Fibroblast of skin of scalp (primary cell): ENCODE measurements at places on chromosomes 13 and 19.

- no peak for DNase-seq
Measured at GRCh38 chr13:38535261-38535660, 151.6 kb upstream of the FREM2 start.

DNA sequence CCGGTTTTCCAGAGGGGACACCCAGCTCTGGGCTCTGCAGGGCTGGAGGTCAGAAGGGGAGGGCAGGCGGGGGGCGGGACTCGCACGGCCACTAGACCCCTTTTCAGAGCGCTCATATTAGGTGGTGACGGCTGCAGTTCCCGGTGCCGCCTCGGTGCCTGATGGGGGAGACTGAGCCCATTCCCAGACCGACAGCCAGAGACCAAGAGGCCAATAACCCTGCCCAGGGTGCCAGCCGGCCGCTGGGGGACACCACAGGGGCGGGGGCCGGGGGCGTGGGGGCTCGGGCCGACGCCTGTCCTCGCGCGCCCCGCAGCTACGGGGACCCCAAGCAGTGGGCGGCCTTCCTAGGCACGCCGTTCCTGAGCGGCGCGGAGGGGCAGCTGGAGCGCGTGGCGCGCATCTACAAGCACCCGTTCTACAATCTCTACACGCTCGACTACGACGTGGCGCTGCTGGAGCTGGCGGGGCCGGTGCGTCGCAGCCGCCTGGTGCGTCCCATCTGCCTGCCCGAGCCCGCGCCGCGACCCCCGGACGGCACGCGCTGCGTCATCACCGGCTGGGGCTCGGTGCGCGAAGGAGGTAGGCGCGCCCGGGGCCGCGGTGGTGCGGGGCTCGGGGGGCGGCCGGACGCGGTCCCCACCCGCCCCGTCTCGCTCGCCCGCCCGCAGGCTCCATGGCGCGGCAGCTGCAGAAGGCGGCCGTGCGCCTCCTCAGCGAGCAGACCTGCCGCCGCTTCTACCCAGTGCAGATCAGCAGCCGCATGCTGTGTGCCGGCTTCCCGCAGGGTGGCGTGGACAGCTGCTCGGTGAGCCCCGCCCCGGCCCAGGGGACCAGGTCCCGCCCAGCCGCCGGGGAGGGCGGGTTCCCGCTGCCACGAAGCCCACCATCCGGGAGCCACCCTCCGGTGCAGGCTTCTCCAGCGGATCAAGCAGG, 2.4 kb downstream of the TIMM13 start:
- peak; percentile 80 for DNase-seq

- peak; percentile 66 for DNase-seq
Measured at GRCh38 chr13:32587011-32587810, 959 bp downstream of the PDS5B start.

DNA sequence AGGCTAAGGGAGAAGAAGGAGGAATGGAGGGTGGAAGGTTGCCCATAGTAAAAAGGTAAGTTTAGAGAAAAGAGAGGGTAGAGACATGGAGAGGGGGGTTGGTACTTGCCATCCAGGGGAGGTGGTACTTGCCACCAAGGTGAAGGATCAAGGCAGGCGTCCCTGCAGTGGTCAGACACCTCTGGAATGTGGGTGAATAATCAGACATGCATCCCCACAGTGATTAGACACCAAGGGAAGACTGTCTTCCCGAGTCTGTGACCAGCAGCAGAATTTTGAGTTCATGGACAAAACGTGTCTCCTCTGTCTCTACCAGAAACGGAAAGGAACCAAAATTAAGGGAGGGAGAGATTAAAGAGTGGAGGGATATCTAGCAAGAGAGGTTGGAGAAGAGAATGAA, 27.1 kb upstream of the IGFL1 start:
- no peak for DNase-seq

DNA sequence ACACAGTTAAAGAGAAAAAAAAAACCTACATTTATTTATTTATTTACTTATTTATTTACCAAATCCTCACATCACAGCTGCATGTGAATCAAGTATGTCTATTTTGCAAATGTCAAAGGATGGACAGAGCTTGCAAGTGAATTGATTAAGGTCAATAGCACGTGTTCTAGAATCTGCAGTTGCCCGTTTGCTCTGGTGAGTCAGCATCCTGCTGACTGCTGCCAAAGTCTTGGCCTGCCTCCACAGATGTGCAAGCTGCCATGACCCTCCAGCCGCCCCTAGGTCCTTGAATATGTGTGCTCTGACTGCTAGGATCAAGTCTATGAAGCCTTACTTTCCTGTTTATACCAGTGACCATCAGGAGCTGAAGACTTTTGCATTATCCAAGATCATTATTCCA, 320.6 kb downstream of the GPC5 start:
- DNase-seq, result peak; percentile 1

DNA sequence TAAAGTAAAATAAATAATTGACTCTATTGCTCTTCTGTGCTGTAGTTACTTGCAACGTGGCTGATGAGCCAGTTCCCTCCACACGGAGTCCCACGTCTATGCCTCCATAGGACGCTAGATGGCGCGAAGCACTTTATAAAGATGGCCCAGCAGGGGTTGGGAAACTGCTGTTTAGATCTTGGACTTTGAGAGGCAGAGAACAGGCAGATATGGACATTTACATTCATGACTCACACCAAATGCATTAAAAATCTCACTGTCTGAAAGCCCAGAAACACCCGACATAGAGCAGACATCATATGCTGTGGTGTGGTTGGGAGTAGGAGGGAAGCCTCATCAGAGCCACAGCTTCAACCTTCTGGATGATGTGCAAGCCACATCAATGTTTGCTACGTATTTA, 643.1 kb upstream of the ARGLU1 start:
- peak; percentile 88 for DNase-seq
